Posterior vena cava (tissue), 2 donors: ENCODE measurements at places on chromosomes 7 and 10. TPM values are rescaled to one million over a fixed set of nuclear protein-coding genes. Genes with fewer than 3 reads are reported as not detected.

Gene SFXN2
- 2.4 TPM for total RNA-seq

Gene SPDYE2
- not detected for total RNA-seq

DNA sequence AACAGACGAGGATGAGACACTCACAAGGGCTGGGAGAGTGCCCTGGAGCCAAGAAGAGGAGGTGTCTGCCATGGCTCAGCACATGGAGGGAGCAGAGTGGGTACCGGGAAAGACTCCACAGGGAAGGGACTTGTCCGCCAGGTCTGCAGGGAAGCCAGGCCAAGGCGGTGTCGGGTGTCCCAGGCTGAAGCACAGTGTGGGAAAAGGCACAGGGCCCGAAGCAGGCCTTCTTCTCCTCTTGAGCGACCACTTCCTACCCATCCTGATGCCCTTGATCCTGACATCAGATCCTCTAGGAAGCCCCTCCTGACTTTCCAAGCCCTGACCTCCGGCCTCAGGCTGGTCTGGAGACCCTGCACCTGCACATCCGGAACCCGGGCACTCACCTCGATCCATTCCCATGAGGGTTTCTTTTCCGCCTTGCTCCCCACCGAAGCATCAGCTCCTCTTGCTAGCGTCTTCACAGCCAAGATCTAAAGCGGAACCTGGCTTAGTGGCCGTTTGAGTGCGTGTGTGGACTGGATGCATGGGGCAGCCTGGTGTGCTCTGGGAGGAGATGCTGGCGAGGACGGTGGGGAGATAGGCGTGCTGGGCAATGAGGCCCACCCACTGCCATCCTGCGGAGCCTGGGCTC lies 8.5 kb downstream of the CALML3 start:
- DNase-seq, result peak; percentile 79

DNA sequence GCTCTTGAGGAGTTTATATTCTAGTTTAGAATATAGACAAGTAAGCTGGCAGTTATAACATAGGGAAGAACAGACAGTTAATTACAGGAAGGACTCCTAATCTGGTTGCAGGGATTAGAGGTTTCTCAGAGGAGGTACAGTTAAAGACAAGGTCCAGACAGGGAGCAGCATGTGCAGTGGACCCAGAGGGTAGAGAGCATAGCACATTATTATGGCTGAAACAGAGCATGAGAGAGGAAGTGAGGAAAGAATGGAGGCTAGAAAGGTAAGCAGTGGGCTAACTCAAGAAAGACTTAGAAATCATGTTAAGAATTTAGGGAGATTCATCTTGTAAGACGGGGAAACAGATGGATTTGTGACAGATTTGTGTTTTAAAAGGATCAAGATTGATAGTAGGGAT lies 9.7 kb downstream of the MIOS start:
- no peak for DNase-seq

DNA sequence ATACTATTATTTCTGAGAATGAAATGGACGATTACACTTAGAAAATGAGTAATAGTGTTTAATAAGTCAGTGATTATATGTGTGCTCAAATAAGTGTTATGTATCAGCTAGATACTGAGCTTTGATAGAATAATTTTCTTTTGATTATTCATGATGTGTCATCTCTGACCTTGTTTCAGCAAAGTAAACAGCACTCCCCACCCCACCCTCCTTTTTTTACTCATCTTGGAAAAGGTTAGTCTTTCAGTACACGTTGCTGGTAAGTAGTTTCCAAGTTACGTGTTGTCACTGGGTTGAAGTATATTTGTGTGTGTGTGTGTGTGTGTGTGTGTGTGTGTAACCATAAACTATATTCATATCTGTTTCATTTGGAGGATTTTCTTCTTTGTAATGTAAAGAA lies 84.1 kb downstream of the GNAI1 start:
- no peak for DNase-seq

GRCh38 chr7:122770686-122771335 lies 68.1 kb upstream of the RNF148 start:
- DNase-seq, result no peak

DNA sequence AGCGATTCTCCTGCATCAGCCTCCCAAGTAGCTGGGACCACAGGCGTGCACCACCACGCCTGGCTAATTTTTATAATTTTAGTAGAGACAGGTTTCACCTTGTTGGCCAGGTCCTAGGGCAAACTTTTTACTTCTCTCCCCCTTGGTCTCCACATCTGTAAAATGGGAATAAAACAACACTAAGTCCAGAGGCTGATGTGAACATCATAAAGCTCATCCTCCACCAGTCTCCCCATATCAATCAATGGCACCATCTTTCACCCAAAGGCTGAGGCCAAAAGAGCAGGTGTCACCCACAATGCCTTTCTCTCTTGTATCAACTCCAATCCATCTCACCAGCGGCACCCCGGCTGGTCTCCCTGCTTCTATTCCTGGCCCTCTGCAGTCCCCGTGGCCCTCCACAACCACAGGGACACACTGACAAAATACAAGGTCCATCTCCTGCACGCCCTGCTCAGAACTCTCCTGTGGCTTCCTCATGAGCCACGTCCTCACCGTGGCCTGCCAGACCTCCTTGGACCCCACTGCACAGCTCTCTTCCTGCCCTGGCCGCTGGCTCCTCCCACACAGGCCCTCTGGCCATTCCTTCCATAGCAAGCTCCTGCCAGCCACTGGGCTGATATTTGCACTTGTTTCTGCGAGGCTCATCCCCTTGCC lies 179.0 kb downstream of the FAM107B start:
- DNase-seq, result no peak

GRCh38 chr7:105577251-105577650 lies 4.0 kb downstream of the EFCAB10 start:
- DNase-seq, result no peak

GRCh38 chr10:75954486-75954885 lies 523.1 kb downstream of the LRMDA start:
- DNase-seq, result no peak

GRCh38 chr10:13788320-13788600 lies 201.5 kb downstream of the PRPF18 start:
- no peak for DNase-seq

DNA sequence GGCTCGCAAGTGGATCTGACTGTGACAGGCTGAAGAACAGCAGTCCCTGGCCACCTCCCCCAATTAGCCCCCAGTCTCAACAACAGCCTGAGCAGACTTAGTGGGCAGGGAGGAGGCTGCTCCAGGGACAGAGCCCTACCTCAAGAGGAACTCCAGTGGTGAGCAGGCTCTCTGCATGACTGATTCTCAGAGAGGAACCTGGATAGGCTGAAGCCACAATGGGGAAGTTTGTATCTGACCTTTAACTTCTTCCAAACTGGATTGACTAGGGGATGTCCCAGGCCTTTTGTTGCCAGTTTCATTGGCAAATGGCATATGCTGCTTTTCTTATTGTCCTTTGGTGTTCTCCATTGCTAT lies 93.0 kb downstream of the ARHGAP22 start:
- DNase-seq, result no peak
